ENCODE measurements at places on chromosomes 3 and 15.
A peak's percentile ranks its signal among the peaks of the same experiment; 100 is the strongest.

DNA sequence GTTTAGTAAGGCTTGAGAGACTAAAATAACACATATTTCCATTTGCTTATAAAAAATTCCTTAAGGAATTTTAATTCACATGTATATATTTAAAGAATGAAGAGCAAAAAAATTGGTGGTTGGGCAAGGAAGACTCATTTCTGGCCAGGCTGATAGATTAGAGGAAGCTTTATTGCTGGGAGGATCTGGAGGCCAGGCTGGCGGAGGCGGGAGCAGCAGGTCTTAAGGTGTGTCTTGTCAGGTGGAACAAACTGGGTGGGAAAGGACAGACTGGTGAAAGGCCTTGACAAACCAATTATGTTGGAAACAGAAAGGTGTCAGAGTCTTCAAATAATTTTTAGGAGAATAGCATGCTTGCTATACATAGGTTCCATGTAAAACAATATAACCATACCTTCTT is 124.7 kb downstream of the EPHA3 start:
- DNase-seq: no peak

DNA sequence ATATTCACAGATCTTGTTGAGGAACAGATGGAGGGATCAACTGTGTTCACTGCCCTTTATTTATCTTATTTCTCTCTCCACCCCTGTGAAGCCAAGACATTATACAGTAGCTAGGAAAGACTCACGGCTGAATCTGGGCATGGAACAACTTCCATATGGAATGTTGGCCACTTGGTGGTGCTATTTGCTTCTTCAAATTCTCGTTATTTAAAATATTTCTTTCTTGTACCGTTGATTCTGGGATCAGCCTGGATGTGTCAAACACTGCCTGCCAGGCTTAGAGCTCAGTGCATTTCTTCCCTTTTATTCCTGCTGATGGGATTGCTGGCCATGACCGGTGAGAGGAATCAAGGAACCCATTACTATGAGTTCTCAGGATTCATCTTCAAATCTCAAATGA is 17.5 kb upstream of the GASK1A start:
- DNase-seq: peak; percentile 19

DNA sequence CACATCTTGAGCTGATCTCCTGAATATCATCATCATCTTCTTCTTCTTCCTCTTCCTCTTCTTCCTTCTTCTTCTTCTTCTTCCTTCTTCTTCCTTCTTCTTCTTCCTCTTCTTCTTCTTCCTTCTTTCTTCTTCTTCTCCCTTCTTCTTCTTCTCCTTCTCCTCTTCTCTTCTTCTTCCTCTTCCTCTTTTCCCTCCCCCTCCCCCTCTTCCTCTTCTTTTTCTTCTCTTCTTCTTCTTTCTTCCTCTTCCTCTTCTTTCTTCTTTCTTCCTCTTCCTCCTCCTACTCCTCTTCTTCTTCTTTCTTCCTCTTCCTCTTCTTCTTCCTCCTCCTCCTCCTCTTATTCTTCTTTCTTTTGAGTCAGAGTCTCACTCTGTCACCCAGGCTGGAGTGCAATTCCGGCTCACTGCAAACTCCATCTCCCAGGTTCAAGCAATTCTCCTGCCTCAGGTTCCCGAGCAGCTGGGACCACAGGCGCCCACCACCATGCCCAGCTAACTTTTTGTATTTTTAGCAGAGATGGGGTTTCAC is 197.9 kb upstream of the NANOGP8 start:
- no peak for DNase-seq

GRCh38 chr15:79973456-79974195 is 2.6 kb upstream of the BCL2A1 start:
- peak; percentile 31 for DNase-seq

- DNase-seq: peak; percentile 84
Measured at GRCh38 chr3:53114011-53114400, 16.2 kb downstream of the RFT1 start.

DNA sequence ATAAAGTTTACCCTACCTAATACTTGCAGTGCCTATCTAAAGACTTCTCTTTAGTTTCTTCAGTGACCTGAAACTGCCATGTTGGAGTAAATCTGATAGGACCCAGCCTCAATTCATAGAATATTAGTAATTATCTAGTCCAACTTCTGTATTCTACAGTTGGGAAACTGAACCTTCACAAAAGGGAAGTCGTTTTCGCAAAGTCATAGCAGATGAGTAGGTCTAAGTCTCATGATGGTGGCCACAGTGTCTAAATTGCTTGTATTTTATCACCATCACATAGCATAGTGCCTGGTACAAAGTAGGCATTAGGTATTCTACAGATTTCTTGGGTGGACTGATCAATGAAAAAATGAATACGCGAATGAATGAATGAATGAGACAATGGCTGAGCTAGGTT is 8.4 kb downstream of the GMNC start:
- DNase-seq: no peak

GRCh38 chr15:35087759-35088158 is 2.7 kb upstream of the NANOGP8 start:
- DNase-seq: no peak

DNA sequence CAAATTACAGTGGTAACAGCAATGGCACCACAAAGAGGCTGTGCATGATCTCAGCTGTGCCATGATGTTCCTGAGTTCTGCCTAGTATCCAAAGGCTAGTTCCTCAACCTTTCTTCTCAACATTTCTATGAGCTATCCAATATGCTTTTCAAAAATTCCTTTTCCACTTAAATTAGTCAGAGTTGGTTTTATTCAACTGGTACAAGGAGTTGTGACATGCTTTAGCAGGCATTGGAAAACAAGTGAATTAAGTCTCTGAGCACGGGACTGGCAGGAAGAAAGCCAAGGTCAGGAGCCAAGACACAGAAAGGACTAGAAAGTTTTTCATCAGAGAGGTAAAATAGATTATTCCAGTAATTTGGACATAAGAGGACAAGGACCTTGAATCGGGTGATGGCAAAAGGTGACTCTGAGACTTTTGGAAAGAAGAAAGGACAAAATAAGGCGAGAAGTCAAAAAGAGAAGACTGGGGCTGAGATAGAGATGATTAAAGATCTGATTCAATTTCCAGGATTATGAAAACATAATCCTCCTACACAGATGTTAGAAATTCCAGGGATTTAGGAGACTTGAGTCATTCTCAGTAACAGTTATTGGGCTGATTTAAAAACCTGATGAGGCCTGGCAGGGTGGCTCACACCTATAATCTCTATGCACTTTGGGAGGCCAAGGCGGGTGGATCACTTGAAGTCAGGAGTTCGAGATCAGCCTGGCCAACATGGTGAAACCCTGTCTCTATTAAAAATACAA is 36.1 kb downstream of the PBRM1 start:
- no peak for DNase-seq

DNA sequence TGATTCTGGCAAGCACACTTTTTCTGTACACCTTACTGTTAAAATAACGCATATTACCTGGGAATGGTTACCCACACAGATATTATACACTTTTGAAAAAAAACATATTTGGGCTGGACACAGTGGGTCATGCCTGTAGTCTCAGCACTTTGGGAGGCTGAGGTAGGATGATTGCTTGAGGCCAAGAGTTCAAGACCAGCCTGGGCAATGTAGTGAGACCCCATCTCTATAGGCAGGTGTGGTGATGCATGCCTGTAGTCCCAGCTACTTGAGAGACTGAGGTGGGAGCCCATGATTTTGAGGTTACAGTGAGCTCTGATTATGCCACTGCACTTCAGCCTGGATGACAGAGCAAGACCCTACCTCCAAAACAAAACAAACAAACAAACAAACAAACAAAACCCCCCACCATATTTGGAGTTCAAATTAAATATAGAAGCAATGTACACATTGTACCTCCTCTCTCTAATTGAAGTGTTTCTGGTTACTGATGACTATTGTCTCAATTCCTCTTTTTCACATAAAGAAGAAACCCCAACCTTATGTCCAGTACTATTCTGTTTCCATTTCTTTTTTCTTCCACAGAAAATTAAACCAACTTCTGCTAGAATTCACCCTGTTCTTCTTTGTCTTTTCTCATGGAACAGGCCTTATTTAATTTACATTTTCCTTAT is 152.6 kb upstream of the UMPS start:
- no peak for DNase-seq

- DNase-seq: no peak
Measured at GRCh38 chr3:79204351-79204750, 563.4 kb downstream of the ROBO1 start.

DNA sequence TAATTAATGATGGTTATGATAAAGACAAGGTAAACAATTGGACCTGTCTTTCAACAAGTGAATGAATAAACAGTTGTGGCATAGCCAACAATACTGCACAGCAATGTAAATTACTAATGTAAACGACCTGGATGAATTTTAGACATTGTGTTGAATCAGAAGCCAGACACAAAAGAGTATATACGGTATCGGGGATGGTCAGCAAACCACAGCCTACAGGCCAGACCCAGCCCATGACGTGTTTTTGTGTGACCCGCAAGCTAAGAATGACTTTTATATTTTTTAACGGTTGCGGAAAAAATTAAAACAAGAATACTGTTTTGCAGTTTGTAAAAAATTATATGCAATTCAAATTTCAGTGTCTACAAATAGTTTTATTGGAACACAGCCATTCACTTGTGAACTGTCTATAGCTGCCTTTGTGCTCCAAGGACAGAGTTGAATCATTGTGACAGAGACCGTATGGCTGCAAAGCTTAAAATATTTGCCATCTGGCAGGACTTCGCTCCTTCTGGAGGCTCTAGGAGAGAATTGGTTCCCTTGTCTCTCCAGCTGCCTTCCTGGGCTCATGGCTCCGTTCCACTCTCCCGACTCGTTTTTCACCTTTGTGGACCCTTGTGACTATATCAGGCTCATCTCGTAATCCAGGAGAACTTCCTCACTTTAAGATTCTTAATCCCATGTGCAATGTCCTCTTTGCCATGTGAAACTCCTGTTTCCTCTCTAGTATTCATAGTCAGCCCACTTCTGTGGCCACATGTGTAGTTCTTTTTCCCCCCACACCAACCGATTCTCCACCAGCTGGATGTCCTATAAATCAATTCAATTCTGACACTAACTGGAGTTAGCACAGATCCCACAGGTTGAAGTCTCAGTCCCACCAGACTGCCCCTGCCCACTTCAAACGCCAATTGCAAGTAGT is 72.7 kb downstream of the CMTM8 start:
- DNase-seq: no peak

DNA sequence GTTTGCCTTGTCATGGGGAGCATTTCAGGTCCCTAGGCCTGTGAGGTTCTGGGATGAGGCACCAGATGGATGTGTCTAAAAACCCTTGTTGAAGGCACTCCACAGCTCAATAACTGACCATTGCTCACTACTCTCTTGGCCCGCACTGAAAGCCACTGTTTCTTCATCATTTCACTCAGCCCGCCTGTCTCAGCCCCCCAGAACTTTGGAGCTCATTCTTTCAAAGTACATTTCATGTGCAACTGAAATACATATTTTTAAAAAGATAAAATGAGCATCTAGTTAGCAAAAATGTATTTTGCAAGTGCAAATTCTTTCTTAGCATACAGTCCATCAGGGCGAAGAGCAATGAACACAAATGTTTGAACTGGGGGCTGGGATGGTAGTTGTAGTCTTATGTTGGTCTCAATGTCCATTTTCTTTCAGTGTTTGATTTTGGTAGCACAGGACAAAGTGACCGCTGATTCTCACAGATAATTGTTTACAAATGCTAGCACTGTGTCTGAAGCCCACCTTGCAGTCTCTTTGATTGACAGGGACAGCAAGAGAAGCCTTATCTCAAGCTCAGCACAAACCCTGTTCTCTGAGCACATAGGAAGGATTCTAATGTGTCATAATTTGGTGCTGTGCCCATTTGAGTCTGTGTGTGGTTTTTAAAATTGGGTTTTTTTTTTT is 19.6 kb downstream of the HEMK1 start:
- no peak for DNase-seq

- no peak for DNase-seq
Measured at GRCh38 chr3:56355570-56356185, 112.6 kb downstream of the ERC2 start.

DNA sequence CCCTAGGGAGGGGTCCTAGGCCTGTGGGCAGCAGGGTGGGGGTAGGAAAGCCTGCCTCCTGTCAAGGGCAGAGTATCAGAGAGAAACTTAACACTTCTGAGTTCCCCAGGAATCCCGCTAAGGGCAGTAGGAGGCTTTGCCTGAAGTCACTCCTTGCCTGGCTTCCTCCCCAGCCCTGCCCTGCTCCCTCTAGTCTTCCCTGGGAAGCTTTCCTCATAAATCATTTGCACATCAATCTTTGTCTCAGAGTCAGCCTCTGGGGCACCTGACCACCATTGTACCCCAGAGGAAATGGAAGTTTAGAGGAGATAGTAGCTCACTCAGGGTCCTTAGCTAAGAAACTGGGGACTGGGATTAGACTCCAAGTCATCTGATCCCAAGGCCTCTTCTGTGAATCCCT is 129.4 kb upstream of the TLE3 start:
- no peak for DNase-seq
